ENCODE measurements at places on chromosomes 1 and 21. TPM values are rescaled to one million over a fixed set of nuclear protein-coding genes. Genes with fewer than 3 reads are reported as not detected.

Gene KCNK1
- 25.8 TPM for total RNA-seq

Gene NMNAT2
- total RNA-seq = 0.26 TPM

Gene ZNF683
- not detected for total RNA-seq

Gene CNKSR1
- 11.8 TPM for total RNA-seq

Gene EFCAB14
- 32.4 TPM for total RNA-seq

Gene INSRR
- not detected for total RNA-seq

Gene CATSPERE
- total RNA-seq = 0.13 TPM

Gene CACHD1
- total RNA-seq = 1.8 TPM

Gene RGS8
- not detected for total RNA-seq

Gene PLA2G4A
- total RNA-seq = 1.9 TPM

Gene EFCAB7
- total RNA-seq = 3.2 TPM

Gene STIL
- 0.79 TPM for total RNA-seq

Gene ANXA9
- 0.90 TPM for total RNA-seq

Gene ARID4B
- 11.8 TPM for total RNA-seq
